ENCODE measurements at places on chromosomes 7 and 10.

DNA sequence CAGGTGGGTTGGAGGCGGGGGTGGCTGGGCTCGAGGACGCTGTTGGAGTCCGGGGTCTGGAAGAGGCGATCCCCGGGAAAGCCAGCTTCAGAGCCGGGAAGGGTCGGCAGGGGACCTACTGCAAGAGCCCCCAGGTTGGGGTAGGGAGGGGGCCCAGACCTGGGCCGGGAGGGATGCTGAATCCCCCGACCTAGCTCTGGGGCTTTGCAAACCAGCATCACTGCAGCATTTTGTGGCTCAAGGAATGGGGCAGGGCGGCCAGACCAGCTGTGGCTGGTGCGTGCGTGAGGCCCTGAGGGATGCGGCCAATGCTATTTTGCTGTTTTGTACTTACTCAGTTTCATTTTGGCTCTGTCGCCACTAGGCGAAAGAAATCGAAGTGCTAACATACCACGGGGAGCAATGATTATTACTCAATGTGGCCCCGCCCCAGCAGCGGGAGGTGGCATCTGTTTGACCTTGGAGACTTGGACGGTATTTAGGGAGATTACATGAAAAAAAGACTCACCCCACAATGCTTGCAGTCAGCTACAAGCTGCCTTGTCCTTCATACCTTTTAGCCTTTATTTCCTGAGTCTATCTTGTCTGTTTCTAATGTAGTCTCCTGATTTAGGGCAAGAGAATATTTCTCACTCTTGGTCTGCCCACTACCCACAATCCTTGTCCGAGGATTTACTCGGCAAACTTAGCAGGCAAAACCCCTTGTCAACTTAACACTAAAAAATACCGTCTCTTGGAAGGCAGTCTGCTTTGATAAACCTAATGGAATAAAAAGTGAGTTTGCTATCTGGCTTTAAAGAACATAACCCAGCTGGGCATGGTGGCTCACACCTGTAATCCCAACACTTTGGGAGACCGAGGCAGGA is 16.2 kb downstream of the HSPB1 start:
- no peak for DNase-seq

GRCh38 chr7:4159154-4159501 is 523.0 kb upstream of the FOXK1 start:
- DNase-seq = no peak

DNA sequence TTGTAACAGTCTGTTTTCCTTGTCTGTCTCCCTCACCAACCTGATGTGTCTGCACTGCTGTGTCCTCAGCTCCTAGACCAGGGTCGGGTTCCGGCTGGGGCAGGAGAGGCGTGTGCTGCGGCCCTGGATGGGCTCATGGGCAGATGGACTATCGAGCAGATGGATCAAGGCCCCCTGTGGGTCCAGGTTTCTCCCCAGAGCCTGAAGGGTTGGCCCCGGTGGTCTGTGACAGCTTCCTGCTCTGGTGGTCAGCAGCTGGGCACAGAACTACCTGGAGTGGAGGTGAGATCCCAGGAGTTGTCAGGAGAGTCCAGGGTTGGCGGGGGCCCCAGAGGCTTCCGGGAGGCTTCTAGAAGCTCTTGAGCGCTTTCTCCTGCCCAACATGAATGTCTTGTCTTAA is 75.1 kb downstream of the GRK5 start:
- no peak for DNase-seq

- no peak for DNase-seq
Measured at GRCh38 chr10:106565546-106565945, 599.0 kb downstream of the SORCS1 start.

- no peak for DNase-seq
Measured at GRCh38 chr7:151951672-151952338, 4.4 kb upstream of the GALNTL5 start.

DNA sequence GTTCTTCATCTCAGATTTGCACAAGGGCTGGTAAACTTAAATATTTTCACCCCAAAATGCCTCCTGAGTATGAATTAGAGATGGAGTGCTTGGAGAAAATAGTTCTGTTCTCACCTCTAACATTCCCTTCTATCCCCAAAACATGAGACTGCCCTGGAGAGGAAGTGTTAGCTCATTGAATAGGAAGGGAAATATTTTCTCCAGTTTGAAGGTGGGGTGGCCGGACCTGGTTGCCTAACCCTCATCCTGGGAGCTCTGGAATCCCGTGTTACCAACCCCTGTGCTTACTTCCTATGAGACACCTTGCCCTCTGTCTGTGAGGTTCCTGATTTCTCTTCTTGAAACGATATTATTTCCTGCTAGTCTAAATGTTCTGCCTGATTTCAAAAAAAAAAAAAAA is 779 bp downstream of the IFIT2 start:
- no peak for DNase-seq

GRCh38 chr10:53135897-53136253 is 363.3 kb upstream of the MBL2 start:
- DNase-seq = no peak

GRCh38 chr10:75764974-75765788 is 333.8 kb downstream of the LRMDA start:
- no peak for DNase-seq

- no peak for DNase-seq
Measured at GRCh38 chr7:147412782-147413556, 1177.6 kb upstream of the C7orf33 start.

GRCh38 chr10:52853704-52854103 is 81.1 kb upstream of the MBL2 start:
- DNase-seq = no peak

GRCh38 chr7:75856536-75856935 is 22.3 kb upstream of the RHBDD2 start:
- DNase-seq = no peak

GRCh38 chr10:4095166-4095917 is 310.3 kb upstream of the KLF6 start:
- no peak for DNase-seq

DNA sequence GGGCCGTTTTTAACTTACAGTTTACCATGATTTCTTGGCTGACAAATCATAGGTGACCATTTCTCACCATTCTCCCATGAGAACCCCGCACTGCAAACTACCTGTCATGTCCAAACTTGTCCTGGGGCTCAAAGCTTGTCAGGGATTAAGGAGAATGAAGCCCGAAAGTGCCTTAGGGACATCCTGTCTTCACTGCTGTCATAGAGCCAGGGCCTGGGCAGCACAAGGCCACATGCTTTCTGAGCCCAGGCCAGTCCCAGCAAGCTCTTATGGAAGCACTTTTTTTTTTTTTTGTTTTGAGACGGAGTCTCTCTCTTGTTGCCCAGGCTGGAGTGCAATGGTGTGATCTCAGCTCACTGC is 33.9 kb downstream of the CCM2 start:
- DNase-seq = no peak

- no peak for DNase-seq
Measured at GRCh38 chr7:128188396-128189230, 52.5 kb upstream of the LEP start.

GRCh38 chr7:92569137-92569536 is 21.1 kb downstream of the FAM133B start:
- no peak for DNase-seq

DNA sequence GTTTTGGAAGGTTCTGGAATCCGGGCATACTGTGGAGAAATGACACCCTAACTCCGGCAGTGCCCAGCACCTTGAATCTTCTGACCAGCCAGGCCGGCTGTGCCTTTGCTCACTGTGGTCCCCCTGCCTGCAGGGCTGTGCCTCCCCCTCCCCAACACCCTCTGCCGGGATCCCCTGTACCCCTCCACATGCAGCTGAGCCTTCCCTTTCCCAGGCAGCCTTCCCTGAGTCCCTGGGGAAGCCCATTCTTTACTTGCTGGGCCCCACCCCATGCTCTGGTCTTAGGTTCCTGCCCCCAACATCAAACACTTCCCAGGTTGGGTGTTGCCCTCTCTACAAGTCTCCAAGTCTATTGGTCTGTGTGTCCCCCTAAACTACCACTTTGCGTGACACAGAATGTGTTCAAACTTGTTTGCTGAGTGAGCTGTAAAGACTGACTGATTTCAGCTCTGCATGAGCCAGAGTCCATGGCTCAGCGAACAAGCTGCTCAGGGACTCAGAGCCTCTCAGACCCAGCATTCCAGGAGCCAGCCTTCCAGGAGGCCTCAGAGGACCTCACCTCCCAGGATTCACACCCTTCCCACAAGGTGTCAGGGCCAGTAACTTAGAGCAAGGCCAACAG is 31.6 kb downstream of the CALML5 start:
- no peak for DNase-seq

DNA sequence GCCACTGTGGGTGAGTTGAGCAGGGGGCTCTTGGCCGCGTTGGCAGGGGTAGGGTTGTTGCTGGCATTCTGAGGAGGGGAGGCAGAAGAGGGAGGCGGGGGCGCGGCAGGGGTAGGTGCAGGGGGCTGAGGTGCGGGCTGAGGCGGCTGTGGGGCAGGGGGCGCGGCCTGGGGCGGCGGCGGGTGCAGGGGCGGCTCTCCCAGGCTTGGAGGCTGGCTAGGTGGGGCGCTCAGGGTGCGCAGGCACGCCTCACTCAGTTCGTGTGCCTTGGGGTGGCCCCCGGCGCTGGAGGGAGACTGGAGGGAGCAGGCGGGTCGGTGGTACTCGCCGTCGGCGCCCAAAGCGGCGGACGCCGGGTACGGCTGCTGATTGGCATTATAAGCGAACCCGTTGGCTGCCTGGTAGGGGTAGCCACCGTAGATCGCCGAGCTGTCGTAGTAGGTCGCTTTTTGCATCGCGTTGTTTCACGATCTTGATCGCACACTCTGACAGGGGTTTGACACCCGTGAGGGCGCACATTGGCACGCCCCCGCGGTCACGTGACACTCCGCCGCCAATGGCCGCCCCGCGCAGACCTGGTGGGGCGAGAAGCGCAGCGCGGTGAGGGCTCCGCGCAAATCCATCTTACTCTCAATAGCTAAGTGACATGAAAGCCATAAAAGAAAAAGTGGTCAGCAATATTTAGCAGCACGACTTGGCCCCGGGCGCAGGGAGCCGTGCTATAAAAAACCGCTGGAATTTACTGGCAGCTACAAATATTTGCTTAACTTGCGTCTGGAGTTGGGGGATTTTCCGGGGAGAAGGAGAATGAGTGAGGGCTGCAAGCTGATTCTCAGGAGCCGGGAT is 7.9 kb upstream of the HOXA2 start:
- DNase-seq = no peak

GRCh38 chr10:22723343-22723779 is 9.0 kb upstream of the PIP4K2A start:
- no peak for DNase-seq

GRCh38 chr10:26386781-26387180 is 51.4 kb upstream of the APBB1IP start:
- no peak for DNase-seq

DNA sequence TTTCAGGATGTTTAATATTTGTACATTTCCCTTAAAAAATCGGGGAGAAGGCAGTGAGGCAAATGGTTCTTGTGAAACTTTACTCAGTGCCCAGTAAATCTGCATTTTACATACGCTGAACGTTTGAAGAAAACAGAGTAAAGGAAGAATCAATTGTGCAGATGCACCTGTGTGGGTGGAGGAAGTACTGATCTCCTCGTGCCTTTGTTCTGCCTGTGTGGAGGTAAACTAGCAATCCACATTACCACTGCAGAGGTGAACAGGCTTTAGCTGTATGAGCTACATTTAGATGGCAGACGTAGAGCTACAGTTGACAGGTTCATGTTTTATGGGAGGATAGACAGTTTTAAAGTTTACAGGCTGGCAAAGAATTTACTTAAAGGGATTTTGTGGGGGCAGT is 62.7 kb upstream of the VIPR2 start:
- DNase-seq = no peak

- DNase-seq = no peak
Measured at GRCh38 chr10:45006276-45007030, 5.7 kb downstream of the ZNF22 start.

- no peak for DNase-seq
Measured at GRCh38 chr10:30170814-30171213, 111.4 kb upstream of the JCAD start.

GRCh38 chr10:3769556-3769955 is 15.5 kb downstream of the KLF6 start:
- DNase-seq = no peak

DNA sequence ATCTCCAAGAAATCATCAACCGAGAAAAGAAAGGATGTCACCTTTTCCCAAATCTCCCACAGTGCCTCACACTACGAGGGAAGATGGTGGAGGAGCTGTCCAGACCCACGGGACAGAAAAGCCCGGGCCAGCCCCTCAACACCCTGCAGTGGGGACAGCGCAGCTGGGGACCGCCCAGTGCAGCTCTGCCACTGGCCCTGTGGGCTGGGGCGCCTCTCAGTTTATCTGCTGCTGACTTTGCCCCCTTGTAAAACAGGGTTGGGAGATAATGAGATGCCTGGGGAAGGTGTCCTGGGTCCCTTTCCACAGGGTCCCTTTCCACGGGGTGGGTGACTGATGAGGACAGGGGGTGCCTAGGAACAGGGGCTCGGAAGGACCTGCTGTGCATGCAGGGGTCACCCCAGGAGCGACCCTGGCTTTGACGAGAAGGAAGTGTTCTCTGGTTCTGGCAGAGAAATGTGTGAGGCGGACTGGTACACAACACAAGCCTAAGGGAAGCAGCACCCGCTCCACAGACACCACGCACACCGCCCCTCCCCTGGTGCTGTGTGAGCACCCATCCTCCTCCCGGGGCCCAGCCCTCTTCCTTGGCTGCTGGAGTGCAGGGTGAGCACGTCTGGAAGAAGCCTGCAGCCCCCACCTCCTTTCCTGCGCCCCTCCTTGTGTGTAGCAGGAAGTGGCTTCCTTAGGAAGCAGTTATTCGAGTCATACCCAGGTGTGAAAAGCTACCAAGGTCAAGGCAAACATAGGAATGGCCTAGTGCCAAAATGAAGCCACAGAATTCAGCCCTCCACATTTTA is 339.9 kb downstream of the DNAJB6 start:
- no peak for DNase-seq

- DNase-seq = no peak
Measured at GRCh38 chr10:93751832-93752231, 5.9 kb upstream of the LGI1 start.

- no peak for DNase-seq
Measured at GRCh38 chr7:26556061-26556881, 264.6 kb downstream of the SNX10 start.

- DNase-seq = no peak
Measured at GRCh38 chr7:50068026-50068425, 25.0 kb downstream of the ZPBP start.

- DNase-seq = no peak
Measured at GRCh38 chr10:84265418-84265817, 20.6 kb downstream of the RGR start.

GRCh38 chr10:18557960-18558359 is 93.4 kb downstream of the NSUN6 start:
- DNase-seq = no peak

DNA sequence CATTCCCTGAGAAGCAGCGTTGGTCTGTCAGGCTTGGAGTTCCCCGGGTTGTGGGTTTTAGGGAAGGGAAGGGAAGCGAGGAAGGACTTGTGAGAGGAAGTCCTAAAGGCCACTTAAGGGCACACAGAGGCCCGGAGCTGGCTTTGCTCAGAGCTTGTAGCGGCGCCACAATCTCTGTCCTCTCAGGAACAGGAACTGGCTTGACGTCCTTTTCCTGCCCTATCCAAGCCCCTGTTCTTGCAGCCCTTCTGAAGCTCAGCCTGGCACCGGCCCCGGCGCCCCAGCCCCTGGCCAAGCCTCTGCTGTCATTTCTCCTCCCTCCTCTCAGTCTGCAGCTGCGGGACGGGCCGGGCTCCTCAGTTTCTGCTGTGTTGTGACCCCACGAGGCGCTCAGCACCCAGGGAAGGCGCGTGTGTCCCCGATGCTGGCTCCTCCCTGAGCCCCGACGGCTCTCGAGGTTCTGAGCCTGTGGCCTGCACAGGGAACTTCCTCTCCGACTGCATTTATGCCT is at the start of gene GIMAP8:
Gene GIMAP8 (plus strand): TSS at position 140 of the 511 bp plus-strand sequence. CDS start 16,069 bp downstream, outside the sequence.
- DNase-seq = no peak
